ENCODE measurements at places on chromosomes 1 and 21.

DNA sequence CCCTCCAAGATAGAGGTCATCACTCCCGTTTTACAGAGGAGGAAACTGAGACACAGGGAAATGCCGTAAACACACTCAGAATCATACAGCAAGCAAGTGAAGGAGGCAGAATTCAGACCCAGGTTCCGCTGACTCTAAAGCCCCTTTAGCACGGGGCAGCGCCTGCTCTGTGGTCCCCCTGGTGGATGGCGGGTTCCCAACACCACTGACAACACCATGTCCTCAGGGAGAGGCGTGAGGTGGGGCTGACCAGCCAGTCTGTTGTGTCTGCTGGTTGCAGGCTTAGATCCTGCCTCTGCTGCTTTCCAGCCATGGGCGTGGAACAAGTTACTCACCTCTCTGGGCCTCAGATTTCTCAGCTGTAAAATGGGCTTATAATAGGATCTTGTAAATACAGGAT is 617.3 kb downstream of the MATN1 start:
- DNase-seq = peak; percentile 36

DNA sequence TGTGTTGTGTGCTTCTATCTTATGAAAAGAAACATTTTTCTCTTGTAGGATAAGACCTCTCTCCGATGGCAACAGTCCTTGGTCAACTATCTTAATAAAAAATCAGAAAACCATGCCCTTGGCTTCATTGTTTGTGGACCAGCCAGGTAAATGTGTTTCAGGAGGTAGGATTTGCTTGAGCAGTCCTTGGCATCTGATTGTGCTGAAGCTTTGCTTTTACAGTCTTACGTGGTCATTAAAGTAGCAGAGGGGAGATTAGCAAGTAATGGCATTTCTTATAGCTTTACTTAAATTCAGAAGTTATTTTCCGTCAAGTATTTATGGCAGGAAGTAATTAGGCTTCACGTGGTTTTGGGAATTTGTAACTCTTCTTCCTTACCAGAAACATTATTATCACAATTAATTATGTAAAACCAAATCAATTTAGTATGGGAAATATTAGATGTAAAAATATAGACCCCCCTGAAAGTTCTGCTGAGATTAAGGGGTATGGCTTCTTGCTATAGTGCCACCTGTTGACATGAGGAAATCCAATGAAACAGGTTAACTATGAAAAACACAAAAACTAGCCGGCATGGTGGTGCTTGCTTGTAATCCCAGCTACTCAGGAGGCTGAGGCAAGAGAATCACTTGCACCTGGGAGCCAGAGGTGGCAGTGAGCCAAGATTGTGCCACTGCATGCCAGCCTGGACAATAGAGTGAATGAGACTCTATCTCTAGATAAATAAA is 49.0 kb downstream of the MAP3K21 start:
- DNase-seq = no peak

DNA sequence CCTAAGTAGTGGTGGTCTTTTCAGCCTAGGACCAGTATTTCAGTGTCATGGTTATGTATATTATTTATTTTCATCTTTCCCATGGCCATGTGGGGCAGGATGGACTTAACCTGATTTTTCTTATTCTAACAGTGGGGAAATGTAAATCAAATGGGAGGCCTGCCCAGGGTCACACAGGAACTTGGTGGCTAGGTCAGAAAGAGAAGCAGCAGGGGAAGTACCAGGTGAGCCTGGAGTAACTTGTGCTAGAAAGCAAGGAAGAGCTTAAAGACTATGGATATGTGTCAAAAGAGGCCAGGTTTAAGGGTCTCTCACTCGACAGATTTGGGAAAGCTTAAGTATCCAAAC is 936 bp downstream of the ZFP69B start:
- no peak for DNase-seq

DNA sequence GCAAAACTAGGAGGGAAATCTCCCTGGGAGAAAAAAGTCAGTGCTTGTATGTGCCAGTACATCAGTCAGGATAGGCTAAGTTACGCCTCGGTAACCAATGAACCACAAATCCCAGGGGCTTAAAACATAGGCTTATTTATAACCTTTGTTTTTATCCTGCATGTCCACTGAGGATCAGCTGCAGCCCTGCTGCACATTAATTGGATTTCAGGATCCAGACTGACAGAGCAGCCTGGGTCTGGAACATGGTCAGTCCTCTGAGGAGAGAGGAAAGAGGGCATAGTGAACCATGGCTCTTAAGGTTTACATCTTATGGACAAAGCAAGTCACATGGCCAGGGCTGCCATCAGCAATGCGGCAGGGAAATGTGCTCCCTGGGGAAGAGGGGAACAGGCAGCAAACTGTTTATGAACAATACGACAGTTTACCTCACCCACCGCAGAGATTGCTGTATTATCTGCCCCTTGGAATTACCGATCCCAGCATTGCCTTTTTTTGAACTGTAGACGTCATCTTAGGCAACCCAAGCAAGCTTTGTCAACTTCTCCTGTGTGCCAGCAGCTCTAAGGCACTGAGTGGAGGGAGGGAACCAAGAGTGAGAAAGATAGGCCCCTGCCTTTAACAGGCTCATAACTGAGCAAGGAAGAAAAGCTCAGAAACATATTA is 9.1 kb upstream of the SPRR4 start:
- DNase-seq = no peak

DNA sequence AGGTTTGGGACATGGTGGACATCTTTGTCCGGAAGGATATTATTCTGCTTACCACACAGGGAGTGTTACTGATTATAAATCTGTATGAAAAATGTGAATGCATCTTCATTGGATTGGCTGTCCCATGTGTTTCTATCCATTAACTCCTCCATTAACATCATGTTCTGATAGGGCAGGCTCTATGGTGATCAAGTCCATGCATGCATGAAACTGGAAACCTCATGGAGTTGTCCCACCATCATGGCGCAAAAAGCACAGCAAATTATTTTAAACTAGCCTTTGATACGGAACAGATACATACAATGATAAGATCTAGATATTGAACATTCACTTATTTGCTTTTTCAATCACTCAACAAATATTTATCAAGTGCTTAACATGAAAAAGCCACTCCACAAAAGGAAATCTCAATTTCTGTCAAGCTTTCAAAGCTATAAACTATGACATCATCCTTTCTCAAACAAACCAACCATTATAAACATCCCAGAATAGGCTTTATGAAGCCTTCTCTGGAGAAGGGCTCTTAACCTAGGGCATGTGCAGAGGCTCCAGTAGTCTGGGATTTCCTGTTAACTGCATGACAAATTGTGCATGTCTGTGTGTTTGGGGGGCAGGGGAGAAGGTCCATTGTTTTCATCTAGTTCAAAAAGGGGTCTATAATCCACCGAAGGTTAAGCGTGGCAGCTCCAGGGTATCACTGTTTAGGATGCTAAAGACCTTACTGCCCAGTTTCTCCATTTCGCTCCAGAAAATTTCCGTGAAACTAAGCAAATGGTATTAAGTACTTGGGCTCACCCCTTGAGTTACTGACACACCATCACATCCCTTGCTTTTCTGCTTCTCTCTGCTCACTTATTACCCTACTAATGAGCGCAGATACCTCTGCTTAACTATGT is 46.1 kb downstream of the ADAMTS1 start:
- no peak for DNase-seq

DNA sequence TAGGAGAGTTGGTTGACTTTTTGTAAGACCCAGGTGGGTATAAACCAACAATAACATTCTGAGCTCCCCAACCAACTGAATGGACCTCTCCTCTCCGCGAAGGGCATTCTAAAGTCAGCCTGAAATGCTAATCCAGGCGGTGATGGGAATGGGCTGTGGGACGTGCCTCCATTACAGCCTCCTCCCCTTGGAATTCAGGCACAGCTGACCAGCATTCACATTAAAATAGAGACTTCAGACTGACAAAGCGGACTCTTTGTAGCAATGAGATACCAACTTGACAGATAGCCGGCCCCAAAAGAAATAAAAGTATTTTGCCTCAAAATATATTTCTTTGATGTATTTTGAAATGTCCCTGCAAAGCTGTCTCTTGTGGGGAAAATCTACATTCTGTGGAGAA is 101.7 kb downstream of the KIF26B start:
- no peak for DNase-seq

DNA sequence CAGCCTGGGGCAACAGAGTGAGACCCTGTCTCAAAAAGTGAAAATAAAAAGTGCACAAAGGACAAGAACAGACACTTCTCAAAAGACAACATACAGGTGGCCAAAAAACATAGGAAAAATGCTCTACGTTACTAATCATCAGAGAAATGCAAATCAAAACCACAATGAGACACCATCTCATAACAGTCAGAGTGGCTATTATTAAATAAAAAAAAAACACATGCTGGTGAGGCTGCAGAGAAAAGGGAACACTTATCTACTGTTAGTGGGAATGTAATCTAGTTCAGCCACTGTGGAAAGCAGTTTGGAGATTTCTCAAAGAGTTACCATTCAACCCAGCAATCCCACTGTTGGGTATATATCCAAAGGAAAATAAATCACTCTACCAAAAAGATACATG is 173.2 kb downstream of the SMYD3 start:
- no peak for DNase-seq

DNA sequence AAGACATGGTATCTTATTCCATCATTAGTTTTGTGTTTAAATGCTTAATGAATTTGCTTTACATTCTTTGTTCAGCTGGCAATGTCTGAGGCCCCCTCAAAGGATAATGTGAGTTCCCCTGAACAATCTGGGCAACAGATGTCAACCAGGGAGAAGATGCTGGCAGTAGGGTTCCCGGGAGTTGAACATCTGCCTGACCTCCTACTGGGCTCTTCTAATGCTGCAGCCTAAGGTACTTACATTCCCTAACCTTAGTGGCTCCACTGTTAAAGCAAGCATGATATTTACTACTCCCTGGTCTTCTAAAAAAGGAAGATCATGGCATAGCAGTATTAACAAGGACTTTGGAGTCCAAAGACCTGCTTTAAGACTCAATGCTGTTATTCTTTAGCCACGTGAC is 574.9 kb upstream of the NR5A2 start:
- no peak for DNase-seq

GRCh38 chr21:46544824-46545223 is 60.1 kb downstream of the S100B start:
- DNase-seq = no peak

- no peak for DNase-seq
Measured at GRCh38 chr1:22351768-22352080, 99.9 kb upstream of the ZBTB40 start.

- peak; percentile 93 for DNase-seq
Measured at GRCh38 chr1:1000357-1001056, 610 bp upstream of the HES4 start.

- no peak for DNase-seq
Measured at GRCh38 chr1:86748622-86749373, 44.4 kb downstream of the SH3GLB1 start.

DNA sequence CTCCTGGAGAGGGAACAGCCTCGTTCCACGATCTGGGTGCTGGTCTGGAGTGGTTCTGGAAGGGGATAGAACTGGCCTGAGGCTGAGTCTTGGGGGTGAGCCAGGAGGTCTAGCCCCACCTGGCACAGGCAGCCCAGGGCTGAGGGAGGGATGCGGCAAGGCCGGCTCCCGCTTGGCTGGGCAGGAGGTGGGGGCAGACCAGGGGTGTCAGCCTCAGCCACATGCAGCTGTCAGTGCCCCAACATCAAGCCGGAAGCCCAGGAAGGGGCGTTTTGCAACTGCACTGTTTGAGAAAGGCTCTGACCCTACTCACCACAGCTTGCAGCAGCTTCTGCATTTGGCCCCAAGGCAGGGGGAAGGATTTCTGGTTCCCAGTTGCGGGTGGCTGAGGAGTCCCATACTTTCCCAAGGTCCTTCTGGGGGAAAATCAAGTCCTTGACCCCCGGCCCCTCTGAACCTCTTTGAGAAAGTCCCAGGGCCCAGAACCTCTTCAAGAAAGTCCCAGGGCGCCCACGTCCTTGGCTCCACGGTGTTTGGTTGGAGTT is 2.0 kb downstream of the EFHD2 start:
- DNase-seq = no peak

DNA sequence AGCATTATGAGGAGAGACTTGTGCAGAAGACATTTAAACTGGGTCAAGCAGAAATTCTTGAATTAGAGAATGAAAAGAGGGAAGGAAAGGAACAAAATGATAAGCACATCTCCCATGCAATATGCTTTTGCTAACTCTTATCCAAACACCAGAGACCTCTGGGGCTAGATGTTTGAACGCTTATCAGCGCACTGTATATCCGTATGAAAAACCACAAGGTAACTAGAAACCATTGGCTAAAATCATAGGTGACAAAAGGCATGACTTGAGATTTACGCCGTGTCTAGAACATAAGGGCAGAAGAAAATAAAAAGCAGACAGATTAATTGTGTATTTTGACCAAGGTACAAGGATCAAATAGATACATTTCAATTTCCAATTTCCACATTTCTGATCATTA is 38.0 kb upstream of the TIAM1 start:
- no peak for DNase-seq

DNA sequence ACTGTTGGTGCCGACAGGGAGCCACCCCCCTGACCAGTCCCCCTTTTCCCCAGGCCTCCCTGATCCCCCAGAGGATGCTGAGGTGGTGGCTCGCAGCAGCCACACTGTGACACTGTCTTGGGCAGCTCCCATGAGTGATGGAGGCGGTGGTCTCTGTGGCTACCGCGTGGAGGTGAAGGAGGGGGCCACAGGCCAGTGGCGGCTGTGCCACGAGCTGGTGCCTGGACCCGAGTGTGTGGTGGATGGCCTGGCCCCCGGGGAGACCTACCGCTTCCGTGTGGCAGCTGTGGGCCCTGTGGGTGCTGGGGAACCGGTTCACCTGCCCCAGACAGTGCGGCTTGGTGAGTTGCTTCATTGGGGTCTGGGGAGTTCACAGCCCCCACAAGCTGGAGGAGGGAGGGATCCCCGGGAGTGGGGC is 89.2 kb downstream of the TRIM11 start:
- no peak for DNase-seq

DNA sequence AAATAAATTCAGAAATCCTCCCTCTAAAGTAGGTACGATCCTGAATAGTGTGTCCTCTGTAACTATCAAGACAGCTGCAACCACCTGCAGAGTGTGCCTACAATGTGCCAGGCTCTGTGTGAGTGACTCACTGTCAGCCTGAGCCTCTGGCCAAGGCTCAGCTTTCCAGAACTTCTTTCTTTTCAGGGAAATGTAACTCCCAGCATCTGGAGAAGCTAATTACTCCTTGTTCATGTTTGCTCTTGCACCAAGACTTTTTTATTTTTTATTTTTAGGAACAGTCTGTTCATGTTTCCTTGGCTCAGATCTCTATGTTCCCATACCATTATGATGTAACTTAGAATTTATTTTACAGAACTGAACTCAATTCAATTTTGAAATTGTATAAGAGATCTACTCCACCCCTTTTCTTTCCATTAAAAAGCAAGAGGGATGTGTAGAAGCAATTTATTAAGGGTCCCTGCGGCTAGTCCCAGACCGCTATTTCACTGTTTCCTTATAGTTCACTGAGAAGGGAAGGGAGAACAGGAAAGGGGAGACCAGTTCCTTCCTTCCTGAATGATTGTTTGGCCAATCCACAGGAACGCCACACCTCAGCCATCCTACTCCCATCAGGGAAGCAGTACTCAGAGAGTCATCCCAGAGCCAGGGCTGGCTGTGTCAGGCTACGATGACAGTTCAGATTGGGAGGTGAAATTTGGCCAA is 112.4 kb upstream of the ZNF648 start:
- DNase-seq = no peak
